ENCODE measurements at places on chromosomes 1 and 21. TPM values are rescaled to one million over a fixed set of nuclear protein-coding genes. Genes with fewer than 3 reads are reported as not detected.

The KIF17 gene
- 12.6 TPM for total RNA-seq

The PTAFR gene
- 2.5 TPM for total RNA-seq

The PEX10 gene
- 49.9 TPM for total RNA-seq

The MX1 gene
- 15.6 TPM for total RNA-seq

The RPTN gene
- not detected for total RNA-seq

The PGBD5 gene
- 8.8 TPM for total RNA-seq

The OR2L5 gene
- not detected for total RNA-seq

The SPRR3 gene
- total RNA-seq, result not detected

The LIX1L gene
- 31.8 TPM for total RNA-seq

The ASCL5 gene
- total RNA-seq, result not detected

The CD244 gene
- 0.55 TPM for total RNA-seq

The COPA gene
- 129 TPM for total RNA-seq

The C1orf115 gene
- total RNA-seq, result 79.4 TPM

The DTL gene
- 1.5 TPM for total RNA-seq

The CAPN9 gene
- 0.45 TPM for total RNA-seq

The GPR153 gene
- total RNA-seq, result 3.2 TPM

The KCNN3 gene
- 1.2 TPM for total RNA-seq

The NUF2 gene
- total RNA-seq, result 4.0 TPM

The LCE1C gene
- total RNA-seq, result 8.6 TPM

The FLG gene
- total RNA-seq, result 13.6 TPM

The PGLYRP4 gene
- not detected for total RNA-seq

The C4BPA gene
- total RNA-seq, result not detected

The CACNA1E gene
- total RNA-seq, result 4.1 TPM

The PADI3 gene
- total RNA-seq, result 0.18 TPM

The KLF17 gene
- 0.80 TPM for total RNA-seq

The FAM43B gene
- 0.85 TPM for total RNA-seq

The ANKRD65 gene
- total RNA-seq, result 34.9 TPM

The PPIAL4G gene
- total RNA-seq, result not detected

The CRNN gene
- not detected for total RNA-seq

The SLAMF7 gene
- total RNA-seq, result 0.14 TPM

The SLC35F3 gene
- total RNA-seq, result 0.34 TPM

The SLC22A15 gene
- total RNA-seq, result 6.7 TPM

The USH2A gene
- 0.74 TPM for total RNA-seq

The HSD3B1 gene
- total RNA-seq, result not detected

The TNFAIP8L2 gene
- 2.1 TPM for total RNA-seq

The ZFP69 gene
- total RNA-seq, result 3.1 TPM

The RIPPLY3 gene
- total RNA-seq, result 0.34 TPM

The ARHGEF16 gene
- total RNA-seq, result 25.4 TPM

The PIGR gene
- total RNA-seq, result 91.7 TPM

The GPX7 gene
- total RNA-seq, result 22.7 TPM

The MYOM3 gene
- 28.5 TPM for total RNA-seq

The PTPRU gene
- 60.5 TPM for total RNA-seq

The FAM177B gene
- 0.51 TPM for total RNA-seq

The LCE6A gene
- not detected for total RNA-seq

The HSPB7 gene
- total RNA-seq, result 11.4 TPM

The TNFRSF14 gene
- 105 TPM for total RNA-seq

The CXADR gene
- total RNA-seq, result 93.0 TPM

The DNAJC6 gene
- total RNA-seq, result 1.4 TPM

The TMEM79 gene
- total RNA-seq, result 34.3 TPM

The EVI5 gene
- 22.2 TPM for total RNA-seq

The WDTC1 gene
- total RNA-seq, result 56.1 TPM

The HOOK1 gene
- total RNA-seq, result 12.0 TPM

The TEDDM1 gene
- total RNA-seq, result not detected

The CD247 gene
- 0.96 TPM for total RNA-seq

The SPATA17 gene
- 6.4 TPM for total RNA-seq
